ENCODE measurements at places on chromosomes 3 and 15.

DNA sequence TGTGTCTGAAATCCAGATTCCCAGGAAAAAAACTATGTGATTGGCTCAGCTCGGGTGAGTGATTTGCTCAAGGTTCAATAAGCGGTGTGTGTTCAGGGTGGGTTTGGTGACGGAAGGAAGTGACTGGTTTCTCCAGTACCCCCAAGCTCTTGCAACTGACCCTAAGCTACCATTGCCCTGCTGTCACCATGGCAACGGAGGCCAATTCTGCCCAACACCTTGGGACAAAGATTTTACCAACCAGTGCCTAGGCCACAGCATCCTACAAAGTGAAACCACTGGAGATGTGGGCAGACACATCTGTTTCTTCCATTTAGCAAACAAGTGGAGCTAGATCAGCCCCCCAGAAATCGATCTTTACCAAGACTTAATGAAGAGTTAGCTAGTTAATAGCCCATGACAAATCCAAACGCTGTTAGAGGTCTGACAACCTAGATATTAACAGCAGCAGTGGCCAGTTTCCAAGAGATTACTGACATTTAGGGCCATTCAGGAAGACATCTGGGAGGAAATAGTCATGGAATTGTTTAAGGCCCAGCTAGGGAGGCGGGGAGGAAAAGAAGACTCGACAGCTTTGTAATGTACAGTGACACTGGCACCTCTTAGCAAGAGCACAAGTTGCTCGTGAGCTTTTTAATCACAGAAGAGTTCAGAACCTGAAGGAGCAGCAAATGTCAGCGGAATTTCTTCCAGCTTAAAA lies 195.9 kb downstream of the SLCO3A1 start:
- no peak for DNase-seq

DNA sequence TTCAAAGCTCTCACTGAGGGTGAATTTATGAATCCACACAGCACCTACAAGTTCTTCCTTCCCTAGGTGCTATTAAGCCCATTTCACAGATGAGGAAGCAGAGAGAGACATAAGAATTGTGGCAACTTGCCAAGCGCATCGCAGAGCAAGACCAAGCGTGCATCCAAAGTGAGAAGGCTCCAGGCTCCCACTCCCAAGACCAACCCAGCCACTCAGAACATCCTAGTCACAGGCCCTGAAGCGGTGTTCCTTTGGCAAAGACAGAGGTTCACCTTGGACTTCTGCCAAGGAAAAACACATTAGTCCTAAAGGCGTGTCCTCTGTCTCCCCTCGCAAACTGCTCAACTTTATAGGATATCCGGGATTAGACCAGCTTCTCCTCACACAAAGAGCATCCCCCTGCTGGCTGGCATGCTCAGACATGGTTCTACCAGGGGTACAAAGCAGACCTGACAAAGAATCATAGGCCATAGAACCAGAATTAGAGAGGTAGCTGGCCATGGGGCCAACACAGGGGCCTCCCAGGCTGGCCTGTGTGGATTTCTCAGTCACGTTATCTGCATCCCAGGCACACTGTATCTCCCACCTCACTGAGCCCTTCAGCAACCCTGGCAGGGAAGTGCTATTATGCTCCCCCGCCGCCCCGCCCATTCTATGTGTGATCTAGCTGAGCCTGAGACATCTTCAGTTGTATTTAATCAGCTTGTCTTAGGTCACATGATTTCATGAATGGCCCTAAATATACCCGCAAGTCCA lies 160.2 kb downstream of the FOXP1 start:
- no peak for DNase-seq

- peak; percentile 2 for DNase-seq
These were observed 305.9 kb downstream of the CACNA2D3 start for GRCh38 chr3:54427941-54428871.

- DNase-seq = no peak
These were observed 73.3 kb downstream of the SYNPR start for GRCh38 chr3:63351159-63352007.

GRCh38 chr3:134978658-134979057 lies 183.6 kb downstream of the EPHB1 start:
- DNase-seq = no peak
